Testis (tissue), 5 donors: ENCODE measurements at places on chromosomes 1 and 21.

DNA sequence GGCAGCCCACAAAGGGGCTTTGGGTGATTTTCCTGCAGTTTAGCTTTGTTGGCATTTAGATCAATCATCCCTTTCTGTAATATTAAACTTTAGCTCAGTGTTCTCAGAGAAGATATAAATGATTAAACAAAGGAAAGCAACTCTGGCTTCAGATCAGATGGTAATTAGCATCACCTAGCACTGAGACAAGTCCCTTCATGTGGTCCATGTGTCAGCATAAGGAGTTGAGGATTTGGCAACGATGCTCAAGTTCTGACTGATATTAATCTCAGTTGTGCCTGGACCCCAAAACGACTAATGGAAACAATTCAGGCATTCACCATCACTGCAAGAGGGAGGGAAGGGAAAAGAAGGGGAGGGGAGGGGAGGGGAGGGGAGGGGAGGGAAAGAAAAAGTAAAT is 60.4 kb downstream of the SEC16B start:
- H3K27ac ChIP-seq: no peak overlapping the region
- H3K4me3 ChIP-seq: no peak overlapping the region
- no peak for DNase-seq

DNA sequence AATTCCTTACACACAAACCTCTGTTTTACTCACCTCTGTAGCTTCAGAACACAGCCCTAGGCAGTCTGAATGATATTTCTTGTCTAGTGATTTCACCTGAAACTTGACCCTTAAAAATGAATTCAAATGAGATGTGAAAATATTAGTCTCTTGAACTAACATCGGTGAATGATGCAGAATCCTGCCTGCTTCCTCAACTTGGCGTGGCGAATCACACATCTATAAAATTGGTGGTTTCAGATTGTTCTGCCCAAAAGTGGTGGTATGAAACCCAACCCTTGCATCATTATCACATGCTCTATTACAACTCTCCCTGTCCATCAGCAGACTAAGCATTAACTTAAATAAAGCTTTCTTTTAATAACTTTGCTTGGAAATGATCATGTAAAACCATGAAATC is 26.9 kb upstream of the C1orf21 start:
- H3K27me3 ChIP-seq: no peaks in the 10 kb centered on the region
- H3K36me3 ChIP-seq: no peaks in the 10 kb centered on the region

GRCh38 chr21:46594276-46594675 is 10.6 kb downstream of the S100B start:
- H3K4me3 ChIP-seq: no peak overlapping the region
- DNase-seq: no peak
- no peak overlapping the region for H3K27ac ChIP-seq

- H3K4me3 ChIP-seq: no peak overlapping the region
- no peak for DNase-seq
- no peaks in the 10 kb centered on the region for H3K4me1 ChIP-seq
- H3K27me3 ChIP-seq: no peaks in the 10 kb centered on the region
- no peaks in the 10 kb centered on the region for H3K36me3 ChIP-seq
- no peak overlapping the region for H3K27ac ChIP-seq
These were observed 26.5 kb downstream of the RUNX3 start for GRCh38 chr1:24903560-24903954.

GRCh38 chr1:35726450-35727433 is 8.1 kb upstream of the C1orf216 start:
- H3K4me3 ChIP-seq: no peak overlapping the region
- H3K27ac ChIP-seq: no peak overlapping the region
- DNase-seq: peak; percentile 67
- no peaks in the 10 kb centered on the region for H3K4me1 ChIP-seq
- no peaks in the 10 kb centered on the region for H3K36me3 ChIP-seq

DNA sequence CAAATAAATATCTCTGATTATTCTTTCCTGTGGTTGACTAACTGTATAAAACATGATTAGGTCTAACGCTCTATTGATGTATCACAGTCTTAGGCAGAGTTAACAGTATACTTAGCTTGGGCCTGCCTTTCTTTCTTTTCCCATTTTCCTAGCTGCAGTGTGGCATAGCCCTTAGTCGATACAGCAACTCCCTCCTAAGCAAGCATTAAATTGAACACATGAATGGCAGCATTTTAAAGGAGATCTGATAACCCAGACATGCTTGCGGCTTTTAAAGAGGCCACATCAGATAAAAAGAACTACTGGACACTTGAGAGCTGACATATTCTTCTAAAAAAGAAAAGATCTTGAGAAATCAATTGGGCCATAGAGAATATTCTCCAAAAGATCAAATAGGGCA is 312.0 kb upstream of the TMPRSS15 start:
- no peaks in the 10 kb centered on the region for H3K4me1 ChIP-seq
- H3K27ac ChIP-seq: no peak overlapping the region
- H3K4me3 ChIP-seq: no peak overlapping the region
- H3K27me3 ChIP-seq: no peaks in the 10 kb centered on the region
- DNase-seq: no peak

DNA sequence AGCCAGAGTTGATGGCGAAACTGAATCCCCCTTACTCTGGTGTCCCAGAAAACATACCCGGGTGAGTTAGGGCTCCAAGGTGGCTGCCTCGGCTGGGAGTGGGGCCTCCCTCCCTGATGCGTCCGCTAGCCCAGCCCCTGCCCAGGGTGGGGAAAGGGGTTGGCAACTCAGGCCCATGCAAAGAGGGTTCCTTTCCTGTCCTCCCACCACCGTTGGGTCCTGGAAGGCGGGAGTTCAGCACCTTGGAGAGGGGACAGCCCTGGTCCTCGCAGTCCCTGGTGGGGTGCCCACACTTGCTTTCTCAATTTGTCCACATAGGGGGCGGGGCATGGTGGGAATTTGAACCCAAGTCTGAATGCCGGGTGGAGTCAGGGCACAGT is 6.1 kb downstream of the SRM start:
- H3K36me3 ChIP-seq: no peaks in the 10 kb centered on the region
- peaks cover 3% of the 10 kb centered on the region for H3K4me1 ChIP-seq
- no peak overlapping the region for H3K4me3 ChIP-seq
- H3K27me3 ChIP-seq: no peaks in the 10 kb centered on the region

- no peaks in the 10 kb centered on the region for H3K36me3 ChIP-seq
- H3K27me3 ChIP-seq: no peaks in the 10 kb centered on the region
- H3K4me3 ChIP-seq: no peak overlapping the region
These were observed 24.3 kb downstream of the F13B start for GRCh38 chr1:197042676-197043341.

- no peak overlapping the region for H3K27ac ChIP-seq
- DNase-seq: peak; percentile 25
- no peak overlapping the region for H3K4me3 ChIP-seq
- H3K27me3 ChIP-seq: no peaks in the 10 kb centered on the region
- no peaks in the 10 kb centered on the region for H3K4me1 ChIP-seq
These were observed 46.4 kb downstream of the VPS13D start for GRCh38 chr1:12276225-12276624.

DNA sequence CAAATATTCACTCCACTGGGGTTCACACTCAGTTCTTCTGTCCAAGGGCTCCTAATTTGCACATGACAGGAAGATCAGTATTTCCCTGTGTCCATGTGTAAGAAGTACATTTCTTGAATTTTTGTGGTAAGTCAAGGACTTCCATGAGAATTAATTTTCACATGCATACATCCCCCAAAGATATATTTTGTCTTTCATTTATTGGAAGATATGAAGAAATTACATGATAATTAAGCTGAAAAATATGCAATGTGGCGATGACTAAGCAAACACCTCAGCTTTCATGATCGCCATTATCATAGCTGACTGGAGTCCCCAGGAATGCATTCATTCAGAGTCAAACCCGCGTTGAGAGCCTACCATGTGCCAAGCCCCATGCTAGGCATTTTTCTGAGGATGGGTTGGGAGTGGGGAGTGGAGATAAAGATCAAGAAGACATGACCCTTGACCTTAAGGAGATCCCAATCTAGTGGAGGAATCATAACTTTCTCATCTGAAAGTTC is 104.6 kb upstream of the F3 start:
- H3K27me3 ChIP-seq: no peaks in the 10 kb centered on the region
- H3K4me3 ChIP-seq: no peak overlapping the region
- no peak for DNase-seq
- H3K36me3 ChIP-seq: no peaks in the 10 kb centered on the region
